ENCODE measurements at places on chromosomes 1 and 21. TPM values are rescaled to one million over a fixed set of nuclear protein-coding genes. Genes with fewer than 3 reads are reported as not detected.

Gene SLC6A9
- 3.9 TPM for total RNA-seq

Gene ZNF669
- total RNA-seq: 11.5 TPM

Gene SLC26A9
- total RNA-seq: not detected

Gene SPRR2G
- total RNA-seq: not detected

Gene PGLYRP4
- total RNA-seq: not detected

DNA sequence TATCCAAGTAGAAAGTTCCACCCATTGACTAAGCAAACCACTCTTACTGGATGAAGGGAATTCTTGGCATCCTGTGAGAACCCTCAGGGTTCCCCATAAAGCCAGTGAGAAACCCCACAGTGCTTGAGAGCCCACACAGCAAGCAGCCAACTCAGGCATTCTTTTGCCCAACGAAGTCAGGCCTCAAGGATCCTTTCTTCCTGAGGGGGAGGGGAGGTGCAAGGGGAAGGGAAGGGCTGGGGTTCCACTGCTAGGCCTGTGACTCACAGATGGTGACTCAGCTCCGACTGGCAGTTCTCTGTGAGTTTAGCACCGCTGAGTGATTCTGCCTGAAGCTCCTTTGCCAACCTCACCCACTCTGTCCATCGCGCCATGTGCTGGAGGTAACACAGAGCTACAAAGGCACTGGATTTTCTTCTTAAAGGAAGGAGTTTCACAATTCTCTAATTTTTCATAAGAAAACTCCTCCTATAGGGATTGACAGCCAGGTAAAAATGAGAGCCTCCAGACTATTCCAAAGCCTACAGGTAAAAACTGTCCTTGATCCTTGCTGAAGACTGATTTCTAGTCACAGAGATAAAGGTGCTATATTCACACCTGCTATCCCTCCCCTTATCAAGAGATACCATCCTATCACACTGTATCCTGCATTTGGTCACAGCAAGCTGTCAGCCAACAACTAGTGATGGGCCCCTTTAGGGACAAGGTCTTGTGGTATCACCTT, 4.8 kb downstream of the ENO1 start:
- peaks cover 38% of the 10 kb centered on the region for H3K4me1 ChIP-seq
- no peaks in the 10 kb centered on the region for H3K27me3 ChIP-seq
- peak overlapping the region; percentile 75 for H3K27ac ChIP-seq
- H3K4me3 ChIP-seq: peak overlapping the region; percentile 35

DNA sequence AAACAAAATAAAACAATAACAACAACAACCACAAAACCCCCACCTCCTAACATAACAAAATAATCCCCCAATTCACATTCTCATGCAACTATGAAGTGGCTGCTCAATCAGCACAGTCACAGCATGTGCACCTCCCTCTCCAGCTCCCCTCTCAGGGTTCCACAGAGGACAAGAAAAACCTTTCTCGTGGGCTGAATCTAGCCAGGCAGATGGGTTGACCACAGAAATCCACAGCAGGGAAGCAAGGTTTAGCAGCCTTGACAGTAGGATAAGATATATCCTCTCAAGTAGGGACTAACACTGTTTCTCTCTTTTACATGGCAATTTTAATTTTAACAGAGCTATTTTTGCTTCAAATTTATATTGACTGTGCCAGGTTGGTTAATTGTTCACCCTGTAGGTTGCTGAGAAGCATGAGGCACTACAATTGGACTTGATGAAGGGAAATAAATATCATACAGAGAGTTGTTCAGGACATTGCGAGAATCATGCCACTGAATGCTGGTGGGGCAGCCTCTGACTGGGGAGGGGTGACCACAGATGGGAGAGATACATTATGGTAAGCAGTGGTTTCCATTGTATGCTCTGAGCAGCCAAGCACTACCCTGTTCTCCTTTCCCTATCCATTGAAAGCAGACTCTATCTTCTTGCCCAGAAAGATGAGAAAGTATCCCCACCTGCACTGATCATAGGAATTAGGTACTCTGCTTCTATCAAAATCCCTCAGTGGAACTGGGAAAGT, 535.1 kb downstream of the DPYD start:
- DNase-seq: no peak
- no peaks in the 10 kb centered on the region for H3K4me1 ChIP-seq
- no peaks in the 10 kb centered on the region for H3K36me3 ChIP-seq
- H3K4me3 ChIP-seq: no peak overlapping the region
- H3K27me3 ChIP-seq: no peaks in the 10 kb centered on the region

- H3K27me3 ChIP-seq: no peaks in the 10 kb centered on the region
- H3K36me3 ChIP-seq: no peaks in the 10 kb centered on the region
- DNase-seq: no peak
- H3K4me3 ChIP-seq: peak overlapping the region; percentile 41
- peak overlapping the region; percentile 12 for H3K27ac ChIP-seq
- H3K4me1 ChIP-seq: no peaks in the 10 kb centered on the region
Measured at GRCh38 chr1:34796990-34797389, 4.2 kb downstream of the GJA4 start.

- H3K4me3 ChIP-seq: no peak overlapping the region
- no peak for DNase-seq
- peak overlapping the region; percentile 69 for H3K27ac ChIP-seq
- H3K27me3 ChIP-seq: no peaks in the 10 kb centered on the region
Measured at GRCh38 chr1:23456226-23456625, 27.8 kb downstream of the ASAP3 start.

GRCh38 chr1:168637350-168637991, 61.1 kb downstream of the XCL1 start:
- no peaks in the 10 kb centered on the region for H3K27me3 ChIP-seq
- no peak for DNase-seq
- H3K4me3 ChIP-seq: no peak overlapping the region
- H3K4me1 ChIP-seq: no peaks in the 10 kb centered on the region

GRCh38 chr1:104592926-104593325, 843.2 kb downstream of the AMY1C start:
- no peaks in the 10 kb centered on the region for H3K4me1 ChIP-seq
- H3K27ac ChIP-seq: no peak overlapping the region
- H3K4me3 ChIP-seq: no peak overlapping the region
- DNase-seq: no peak
- no peaks in the 10 kb centered on the region for H3K36me3 ChIP-seq

DNA sequence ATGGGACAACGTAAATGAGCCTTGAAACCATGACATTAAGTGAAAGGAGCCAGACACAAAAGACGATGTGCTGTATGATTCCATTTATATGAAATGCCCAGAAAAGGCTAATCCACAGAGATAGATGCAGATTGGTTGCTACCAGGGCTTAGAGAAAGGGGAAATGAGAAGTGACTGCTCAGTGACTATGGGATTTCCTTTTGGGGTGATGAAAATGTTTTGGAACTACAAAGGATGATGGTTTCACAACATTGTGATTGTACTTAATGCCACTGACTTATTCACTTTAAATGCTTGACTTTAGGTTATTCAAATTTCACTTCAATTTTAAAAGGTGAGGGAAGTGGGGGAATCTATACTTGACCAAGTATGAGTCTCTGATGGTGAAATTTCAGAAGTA, 414.3 kb downstream of the SETD4 start:
- H3K36me3 ChIP-seq: no peaks in the 10 kb centered on the region
- no peak overlapping the region for H3K27ac ChIP-seq
- H3K27me3 ChIP-seq: no peaks in the 10 kb centered on the region

- H3K4me1 ChIP-seq: peaks cover 4% of the 10 kb centered on the region
- H3K4me3 ChIP-seq: peak overlapping the region; percentile 64
- H3K36me3 ChIP-seq: no peaks in the 10 kb centered on the region
- DNase-seq: no peak
- no peak overlapping the region for H3K27ac ChIP-seq
- no peaks in the 10 kb centered on the region for H3K27me3 ChIP-seq
Measured at GRCh38 chr1:39672551-39672947, 642 bp upstream of the NT5C1A start.

- peak overlapping the region; percentile 90 for H3K4me3 ChIP-seq
- H3K27ac ChIP-seq: peak overlapping the region; percentile 64
- no peak for DNase-seq
- H3K27me3 ChIP-seq: no peaks in the 10 kb centered on the region
Measured at GRCh38 chr1:201153474-201154388, 543 bp downstream of the TMEM9 start.

- no peaks in the 10 kb centered on the region for H3K4me1 ChIP-seq
- H3K27me3 ChIP-seq: no peaks in the 10 kb centered on the region
- DNase-seq: no peak
- no peak overlapping the region for H3K4me3 ChIP-seq
Measured at GRCh38 chr1:59180735-59181134, 116.2 kb upstream of the FGGY start.
